Hippocampal formation (tissue), 2 donors: ENCODE measurements at places on chromosomes 3 and 15.
A peak's percentile ranks its signal among the peaks of the same experiment; 100 is the strongest.

GRCh38 chr15:25066708-25067107, 111.9 kb downstream of the SNRPN start:
- no peak for DNase-seq

DNA sequence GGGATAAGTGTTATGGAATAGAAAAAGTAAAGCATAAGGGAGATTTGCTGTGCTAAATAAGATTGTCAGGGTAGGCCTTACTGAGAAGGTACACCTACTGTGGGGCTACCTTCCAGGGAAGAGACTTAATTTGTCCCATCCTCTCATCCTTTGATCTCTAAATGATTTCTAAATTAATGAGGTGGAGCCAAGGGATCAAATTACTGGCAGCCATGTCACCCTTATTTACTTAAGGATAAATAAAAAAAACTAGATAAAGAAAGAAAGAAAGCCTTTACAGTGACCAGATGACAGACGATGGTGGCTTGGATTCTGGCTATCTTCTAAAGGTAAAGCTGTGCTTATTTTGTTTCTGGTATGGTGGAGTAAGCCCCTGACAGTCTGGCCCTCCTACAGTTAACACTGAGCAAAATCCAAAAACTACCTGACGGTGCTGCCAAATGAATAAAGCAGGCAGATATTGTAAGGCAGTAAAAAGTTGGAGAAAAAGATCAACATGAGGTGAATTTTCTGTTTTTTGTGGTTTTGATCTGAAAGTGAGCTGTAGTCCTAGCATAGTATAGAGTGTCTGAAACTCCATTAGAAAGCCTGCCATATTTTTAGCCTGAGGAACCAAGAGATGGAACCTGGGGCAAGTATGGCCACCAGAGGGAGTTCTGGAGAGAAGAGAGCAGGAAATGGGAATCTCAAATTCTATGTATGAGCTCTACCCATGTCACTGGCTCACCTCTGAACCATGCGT, 285.1 kb upstream of the MANF start:
- no peak for DNase-seq

GRCh38 chr3:134628884-134629283, 21.9 kb downstream of the KY start:
- DNase-seq = no peak

GRCh38 chr3:16089521-16089920, 85.0 kb upstream of the GALNT15 start:
- no peak for DNase-seq

GRCh38 chr15:33016405-33017024, 178.0 kb downstream of the FMN1 start:
- no peak for DNase-seq

DNA sequence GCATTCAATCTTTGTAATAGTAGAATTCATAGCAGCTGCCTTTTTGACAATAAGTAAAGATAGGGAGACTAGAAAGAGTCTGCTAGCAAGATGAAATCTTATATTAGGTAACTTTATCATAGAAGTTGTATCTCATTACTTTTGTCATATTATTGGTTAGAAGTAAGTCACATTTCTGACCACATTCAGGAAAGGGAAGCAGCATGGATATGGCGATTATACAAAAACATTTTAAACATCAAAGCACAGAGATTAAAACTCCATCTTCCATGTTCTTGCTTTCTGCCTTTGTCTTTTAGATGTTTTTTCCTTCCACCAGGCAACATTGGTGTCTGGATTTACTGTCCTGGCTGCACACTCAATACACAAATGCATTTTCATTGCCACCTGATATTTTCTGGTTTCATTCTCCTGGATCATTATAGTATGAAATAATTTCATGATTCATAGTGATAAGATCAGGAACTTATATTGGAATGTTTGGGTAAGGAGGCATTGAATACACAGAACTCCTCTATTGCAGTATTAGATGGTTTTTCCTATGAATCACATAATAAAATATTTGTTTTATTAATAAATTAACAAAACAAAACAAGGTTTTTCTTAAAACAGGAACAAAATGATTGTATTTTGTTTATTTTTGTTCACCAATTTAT, 1460.3 kb upstream of the CADM2 start:
- no peak for DNase-seq

DNA sequence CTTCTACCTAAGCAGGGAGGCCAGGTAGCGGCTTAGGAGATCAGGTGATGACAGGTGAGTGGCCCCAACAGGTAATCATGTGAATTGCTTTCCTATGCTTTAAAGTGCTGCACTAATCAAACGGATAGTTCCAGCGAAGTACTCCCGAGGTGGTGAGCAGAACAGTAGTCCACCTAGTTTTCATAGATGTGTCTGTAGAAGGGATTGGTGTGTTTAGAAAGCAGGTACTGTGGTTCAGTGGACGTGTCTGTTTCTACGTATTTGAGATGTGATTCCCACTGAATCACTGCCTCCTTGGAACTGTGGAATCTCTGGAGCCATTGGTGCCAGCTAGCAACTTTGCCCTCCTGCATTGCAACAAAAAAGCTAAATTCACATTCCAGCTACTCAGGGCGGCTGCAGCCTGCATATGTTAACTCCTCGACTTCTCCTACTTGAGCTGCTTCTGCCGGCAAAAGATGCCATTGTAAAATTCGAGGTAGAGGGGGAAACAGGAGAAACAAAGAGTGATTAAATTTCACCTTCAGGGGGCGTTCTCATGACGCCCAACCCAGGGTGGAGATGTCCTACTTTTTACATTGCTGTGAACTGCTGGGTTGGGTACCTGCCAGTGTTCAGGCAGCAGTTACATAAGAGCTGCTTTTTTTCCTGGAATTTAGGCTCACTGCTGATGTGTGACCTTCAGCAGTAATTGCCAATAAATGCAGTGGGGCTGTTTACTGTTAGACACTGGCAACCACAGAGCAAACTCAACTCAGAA, 227.3 kb downstream of the ITPR1 start:
- peak; percentile 23 for DNase-seq

- no peak for DNase-seq
Measured at GRCh38 chr3:128794067-128794768, 68.2 kb downstream of the RAB7A start.

- DNase-seq = no peak
Measured at GRCh38 chr3:84299329-84299728, 659.5 kb upstream of the CADM2 start.

DNA sequence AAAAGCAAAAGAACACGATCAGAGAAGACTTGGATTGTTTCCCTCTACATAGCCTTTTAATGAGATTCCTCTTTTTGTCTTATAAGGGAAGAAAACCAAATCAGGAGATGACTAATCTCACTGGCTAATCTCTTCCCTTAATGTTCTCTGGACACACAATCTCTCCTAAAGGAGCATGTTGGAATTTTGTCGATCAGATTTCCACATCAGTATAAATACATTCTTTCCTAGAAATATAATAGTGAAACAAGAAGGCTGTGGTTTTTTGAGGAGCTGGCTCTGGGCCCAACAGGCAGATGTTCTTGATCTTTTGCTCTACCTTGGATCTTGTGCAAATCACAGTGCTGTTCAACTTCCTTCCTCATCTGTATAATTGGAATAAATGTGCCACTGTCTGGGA, 94.0 kb downstream of the GTPBP8 start:
- no peak for DNase-seq

DNA sequence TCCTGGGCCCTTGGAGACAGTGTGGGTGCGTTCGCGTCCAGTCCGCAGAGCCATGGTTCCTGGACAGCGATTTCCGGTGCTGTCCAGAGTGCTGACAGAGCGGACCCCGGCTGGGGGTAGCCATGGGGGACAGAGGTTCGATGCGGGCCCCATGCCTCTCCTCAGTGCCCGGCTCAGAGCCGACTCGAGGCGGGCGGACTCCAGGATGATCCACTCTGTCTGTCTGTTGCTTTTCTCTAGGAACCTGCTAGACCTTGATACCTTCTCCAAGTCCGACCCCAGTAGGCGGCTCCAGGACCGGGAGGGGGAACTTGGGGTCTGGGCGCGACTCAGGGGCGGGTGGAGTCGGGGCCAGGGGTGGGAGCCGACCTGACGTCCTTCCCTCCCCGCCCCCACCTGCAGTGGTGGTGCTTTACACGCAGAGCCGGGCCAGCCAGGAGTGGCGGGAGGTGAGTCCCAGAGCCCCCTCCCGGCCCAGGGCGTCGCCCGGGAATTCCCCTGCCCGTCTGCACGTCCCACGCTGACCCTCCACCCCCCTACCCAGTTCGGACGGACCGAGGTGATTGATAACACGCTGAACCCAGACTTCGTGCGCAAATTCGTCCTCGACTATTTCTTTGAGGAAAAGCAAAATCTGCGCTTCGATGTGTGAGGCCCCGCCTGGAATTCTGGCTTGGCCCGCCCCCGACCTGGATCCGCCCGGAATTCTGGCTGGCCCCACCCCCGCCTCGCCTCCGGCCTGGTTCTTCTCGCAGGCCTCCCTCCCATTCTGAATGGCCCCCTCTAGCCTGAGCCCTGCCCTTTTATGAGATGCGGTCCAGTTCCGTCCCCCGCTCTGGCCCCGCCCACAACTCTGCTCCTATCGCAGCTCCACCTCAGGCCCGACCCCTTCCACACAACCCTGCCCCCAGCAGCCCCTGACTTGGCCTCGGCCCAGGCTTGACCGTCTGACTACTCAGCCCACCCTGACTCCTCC, 1.0 kb downstream of the CPNE9 start:
- DNase-seq = no peak
